ENCODE measurements at places on chromosomes 7 and 10.

DNA sequence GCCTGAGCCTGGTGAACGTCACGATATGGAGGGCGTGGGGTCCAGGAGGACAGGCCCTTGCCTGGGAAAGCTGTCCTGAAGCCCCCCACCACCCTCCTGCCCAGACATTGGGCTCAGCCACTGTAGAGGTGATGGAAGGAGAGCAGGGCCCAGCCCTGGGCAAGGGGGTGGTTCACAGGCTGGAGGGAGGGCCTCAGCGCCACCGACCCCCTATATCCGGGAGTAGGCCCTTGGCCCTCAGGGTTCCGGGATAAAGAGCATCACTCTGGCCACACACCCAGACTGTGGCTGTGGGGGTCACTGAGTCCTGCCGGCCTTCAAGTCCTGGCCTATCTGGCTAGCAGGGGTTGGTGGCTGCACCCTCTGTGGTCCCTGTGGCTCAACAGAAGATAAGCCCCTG, 55.3 kb upstream of the GTF2IRD1 start:
- DNase-seq, result no peak

- DNase-seq, result no peak
These were observed 51.3 kb upstream of the PIK3CG start for GRCh38 chr7:106813705-106814305.

DNA sequence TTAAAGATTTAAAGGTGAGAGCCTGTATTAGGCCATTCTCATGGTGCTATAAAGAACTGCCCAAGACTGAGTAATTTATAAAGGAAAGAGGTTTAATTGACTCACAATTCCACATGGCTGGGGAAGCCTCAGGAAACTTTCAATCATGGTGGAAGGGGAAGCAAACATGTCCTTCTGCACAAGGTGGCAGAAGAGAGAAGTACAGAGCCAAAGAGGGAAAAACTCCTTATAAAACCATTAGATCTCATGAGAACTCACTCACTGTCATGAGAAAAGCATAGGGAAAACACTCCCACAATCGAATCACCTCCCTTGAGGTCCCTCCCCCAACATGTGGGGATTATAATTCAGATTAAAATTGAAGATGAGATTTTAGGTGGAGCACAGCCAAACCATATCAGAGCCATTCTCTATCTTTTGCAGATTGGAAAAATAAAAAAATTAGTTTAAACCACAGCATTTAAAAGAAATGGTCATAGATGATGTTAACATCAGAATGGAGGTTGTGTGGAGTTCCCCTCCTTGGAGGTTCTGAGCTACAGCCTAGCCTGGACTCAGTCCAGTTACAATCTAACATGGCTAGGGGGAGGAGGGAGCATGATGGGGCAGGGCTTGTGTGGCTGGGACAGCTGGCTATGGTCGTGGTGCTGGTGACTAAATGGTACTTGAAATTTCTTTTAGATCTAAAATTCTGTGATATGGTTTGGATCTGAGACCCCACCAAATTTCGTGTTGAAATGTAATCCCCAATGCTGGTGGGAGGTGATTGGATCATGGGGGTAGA, 33.1 kb downstream of the GSTO2 start:
- no peak for DNase-seq

- no peak for DNase-seq
These were observed 94.9 kb upstream of the IKZF1 start for GRCh38 chr7:50209461-50210135.

GRCh38 chr7:19317461-19317860, 172.2 kb upstream of the FERD3L start:
- DNase-seq, result no peak

DNA sequence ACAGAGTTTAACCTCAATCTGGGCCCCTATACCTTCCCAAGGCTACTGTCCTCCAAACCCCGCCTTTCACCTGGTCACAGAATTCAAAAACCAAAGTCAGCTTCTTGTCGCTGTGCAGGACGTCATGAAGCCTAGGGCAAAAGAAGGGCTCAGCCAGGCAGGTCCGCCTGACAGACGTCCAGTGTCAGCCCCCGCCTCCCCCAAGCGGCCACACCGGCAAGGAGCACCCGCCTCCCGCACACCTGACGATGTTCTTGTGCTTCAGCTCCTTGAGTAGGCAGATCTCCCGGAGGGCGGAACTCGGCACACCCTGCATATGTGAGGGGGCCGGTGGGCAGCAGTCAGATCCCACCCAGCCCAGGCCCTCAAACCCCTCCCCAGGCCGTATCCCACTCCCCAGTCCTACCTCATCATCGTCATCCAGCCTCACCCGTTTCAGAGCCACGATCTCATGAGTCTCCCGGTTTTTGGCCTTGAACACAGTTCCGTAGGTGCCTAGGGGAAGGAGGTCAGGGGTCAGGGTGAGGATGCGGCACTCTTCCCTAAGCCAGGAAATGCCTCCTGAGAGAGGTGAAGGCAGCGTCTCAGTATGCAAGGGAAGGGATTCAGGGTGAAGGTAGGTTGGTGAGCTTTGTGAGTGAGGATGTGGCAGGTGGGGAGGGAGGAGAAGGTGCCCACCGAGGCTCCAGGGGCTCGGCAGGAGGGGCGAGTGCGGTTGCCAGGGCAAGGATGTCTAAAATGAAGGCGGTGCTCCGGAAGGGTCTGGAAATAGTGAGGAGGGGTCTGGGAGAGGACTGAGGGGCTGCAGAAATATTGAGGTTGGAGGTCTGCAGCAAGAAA, 811 bp downstream of the CDK5 start:
- DNase-seq, result no peak

DNA sequence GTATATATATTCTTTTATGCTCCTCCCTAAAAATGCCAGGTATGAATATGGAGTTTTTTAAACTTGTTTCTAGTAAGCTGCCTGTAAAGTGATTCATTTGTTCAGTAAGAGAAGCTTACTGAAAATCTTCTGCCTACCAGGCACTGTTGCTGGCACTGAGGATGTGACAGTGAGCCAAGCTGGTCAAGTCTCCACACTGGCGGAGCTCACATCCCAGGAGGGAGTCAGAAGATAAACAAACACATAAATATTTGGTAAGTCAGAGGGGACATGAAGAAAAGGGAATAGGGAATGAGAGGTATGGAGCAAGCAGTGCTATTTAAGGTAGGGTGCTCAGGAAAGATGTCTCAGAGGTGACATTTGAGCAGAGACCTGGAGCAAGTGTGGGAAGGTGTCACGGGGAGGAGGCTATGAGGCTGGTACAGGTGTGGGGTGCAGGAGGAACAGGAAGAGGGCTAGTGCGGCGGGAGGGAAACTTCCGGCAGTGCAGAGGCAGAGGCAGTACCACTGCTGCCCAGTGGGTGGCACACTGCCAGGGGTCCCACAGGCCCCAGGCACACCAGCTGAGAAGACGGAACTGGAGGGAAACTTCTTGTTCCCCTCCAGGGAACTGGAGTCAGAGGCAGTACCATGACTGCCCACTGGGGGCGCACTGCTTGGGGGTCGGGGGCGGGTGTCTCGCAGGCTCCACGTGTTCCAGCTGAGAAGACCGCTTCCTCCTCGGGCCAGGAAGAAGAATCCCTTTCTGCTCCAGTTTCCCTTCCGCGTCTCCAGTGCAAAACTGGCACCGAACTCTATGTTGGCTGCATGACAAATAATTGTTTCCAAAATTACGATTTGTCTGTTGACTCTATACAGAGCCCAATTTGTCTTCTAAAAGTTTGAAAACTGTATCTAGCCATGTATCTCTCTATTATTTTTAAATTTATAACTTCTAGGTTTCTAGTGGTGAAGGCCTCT, 161.0 kb downstream of the TEX36 start:
- DNase-seq, result no peak

DNA sequence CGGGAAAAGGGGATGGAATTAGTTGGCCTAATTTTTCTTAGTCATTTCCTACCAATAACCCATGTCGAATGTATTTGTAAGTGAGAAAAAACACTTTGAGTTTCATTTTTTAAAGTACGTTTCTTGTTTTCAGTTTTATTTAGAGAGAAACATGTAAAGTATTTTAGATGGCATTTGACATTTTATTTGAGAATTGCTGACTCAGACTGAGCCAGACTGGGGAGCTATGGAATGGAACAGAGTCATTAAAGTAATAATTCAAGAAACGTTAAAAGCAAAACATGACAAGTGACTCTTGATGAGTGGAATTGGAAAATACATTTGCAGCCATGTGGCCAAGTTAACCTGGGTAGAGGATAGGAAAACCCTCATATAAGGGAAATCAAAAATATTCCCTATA, 286.1 kb upstream of the NPSR1 start:
- DNase-seq, result no peak

- no peak for DNase-seq
These were observed 30.8 kb upstream of the NME8 start for GRCh38 chr7:37817591-37817960.

GRCh38 chr7:131629217-131629882, 72.9 kb upstream of the PODXL start:
- no peak for DNase-seq

DNA sequence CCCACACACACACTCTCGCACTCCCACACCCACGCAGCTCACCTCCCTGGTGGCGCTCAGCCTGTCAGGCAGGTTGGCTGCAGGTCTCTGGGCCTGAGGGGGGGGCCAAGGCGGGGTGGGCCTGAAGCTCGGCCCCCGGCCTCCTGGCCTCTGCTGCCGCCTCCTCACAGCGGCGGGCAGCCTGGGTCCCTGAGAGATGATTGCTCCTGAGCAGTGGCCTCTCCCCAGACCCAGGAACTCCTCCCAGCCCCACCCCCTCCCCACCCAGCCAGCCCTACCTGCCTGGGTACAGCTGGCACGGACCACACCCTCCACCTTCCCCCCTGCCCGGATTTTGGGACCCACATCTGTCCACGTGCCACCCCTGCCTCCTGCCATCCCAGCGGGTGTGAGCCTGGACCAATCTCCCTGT, 4.6 kb upstream of the TMEM184A start:
- DNase-seq, result no peak

- no peak for DNase-seq
These were observed 12.2 kb downstream of the CPA2 start for GRCh38 chr7:130278860-130279259.

GRCh38 chr7:130734815-130735716, 1.1 kb upstream of the KLF14 start:
- DNase-seq, result no peak

GRCh38 chr10:76071653-76072365, 640.4 kb downstream of the LRMDA start:
- DNase-seq, result no peak

- no peak for DNase-seq
These were observed 6.9 kb downstream of the MMD2 start for GRCh38 chr7:4951903-4952636.
